ENCODE measurements at places on chromosomes 4 and X.

- no peak for DNase-seq
Measured at GRCh38 chr4:115334736-115335411, 221.5 kb upstream of the NDST4 start.

DNA sequence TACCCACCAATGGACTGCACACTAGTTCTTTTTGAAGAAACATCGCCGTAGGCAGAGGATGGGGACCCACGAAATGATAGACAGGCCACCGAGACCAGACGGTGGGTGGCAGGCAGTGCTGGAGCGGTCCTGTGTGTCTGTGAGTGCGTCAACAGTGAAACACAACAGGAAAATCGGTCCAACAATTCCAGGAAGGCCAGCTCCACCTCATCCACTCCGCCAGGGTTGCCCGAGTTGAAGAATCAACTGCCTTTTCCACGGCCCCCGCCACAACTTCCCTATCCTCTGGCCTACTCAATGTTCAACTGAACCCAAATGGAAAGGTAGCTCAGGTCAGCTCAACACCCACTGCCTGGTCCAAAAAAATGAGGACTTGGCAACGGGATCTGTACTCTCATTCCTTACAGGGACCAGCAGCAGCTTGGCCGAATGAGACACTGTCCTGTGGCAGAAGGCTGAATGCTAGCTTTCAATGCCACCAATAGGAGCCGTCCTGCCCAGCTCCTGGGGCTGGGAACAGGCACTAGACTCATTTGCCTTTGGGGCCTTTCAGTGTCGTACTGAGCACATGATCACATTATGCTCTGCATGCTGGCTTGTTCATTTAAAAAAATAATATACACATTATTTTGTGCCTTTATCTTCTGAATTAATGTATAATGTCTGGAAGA is 43.5 kb downstream of the MID1 start:
- no peak for DNase-seq

- DNase-seq: no peak
Measured at GRCh38 chrX:110066488-110067225, 63.7 kb downstream of the TMEM164 start.

GRCh38 chr4:26434030-26434639 is 56.1 kb downstream of the CCKAR start:
- DNase-seq: no peak

GRCh38 chrX:107454302-107454701 is 4.8 kb downstream of the FRMPD3 start:
- DNase-seq: no peak

DNA sequence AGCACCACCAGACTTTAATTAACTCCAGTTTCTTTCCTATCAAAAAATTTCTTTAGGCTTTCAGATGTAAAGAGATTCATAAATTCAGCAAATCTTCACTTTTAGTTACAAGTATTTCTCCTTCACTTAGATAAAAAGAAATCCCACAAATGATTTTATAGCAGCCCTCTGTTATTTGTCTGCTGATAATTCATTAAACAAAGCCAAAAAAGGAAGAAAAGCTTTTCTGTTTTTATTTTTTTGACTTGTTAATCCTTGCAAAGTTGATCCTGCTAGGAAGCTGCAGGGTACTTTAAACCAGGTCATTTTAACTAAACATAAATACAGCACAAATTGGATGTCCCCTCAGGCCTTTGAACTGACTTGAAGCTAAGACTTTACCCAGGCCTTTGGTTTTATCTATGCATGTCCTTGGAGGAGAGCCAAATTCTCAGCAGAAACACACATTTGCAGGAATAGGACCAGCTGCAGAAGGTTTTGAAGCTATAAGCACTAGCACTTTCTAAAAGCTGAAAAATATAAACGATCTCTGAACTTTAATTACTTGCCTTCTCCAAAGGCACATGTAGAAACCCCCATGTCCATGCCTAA is 57.5 kb downstream of the PCDH18 start:
- no peak for DNase-seq

DNA sequence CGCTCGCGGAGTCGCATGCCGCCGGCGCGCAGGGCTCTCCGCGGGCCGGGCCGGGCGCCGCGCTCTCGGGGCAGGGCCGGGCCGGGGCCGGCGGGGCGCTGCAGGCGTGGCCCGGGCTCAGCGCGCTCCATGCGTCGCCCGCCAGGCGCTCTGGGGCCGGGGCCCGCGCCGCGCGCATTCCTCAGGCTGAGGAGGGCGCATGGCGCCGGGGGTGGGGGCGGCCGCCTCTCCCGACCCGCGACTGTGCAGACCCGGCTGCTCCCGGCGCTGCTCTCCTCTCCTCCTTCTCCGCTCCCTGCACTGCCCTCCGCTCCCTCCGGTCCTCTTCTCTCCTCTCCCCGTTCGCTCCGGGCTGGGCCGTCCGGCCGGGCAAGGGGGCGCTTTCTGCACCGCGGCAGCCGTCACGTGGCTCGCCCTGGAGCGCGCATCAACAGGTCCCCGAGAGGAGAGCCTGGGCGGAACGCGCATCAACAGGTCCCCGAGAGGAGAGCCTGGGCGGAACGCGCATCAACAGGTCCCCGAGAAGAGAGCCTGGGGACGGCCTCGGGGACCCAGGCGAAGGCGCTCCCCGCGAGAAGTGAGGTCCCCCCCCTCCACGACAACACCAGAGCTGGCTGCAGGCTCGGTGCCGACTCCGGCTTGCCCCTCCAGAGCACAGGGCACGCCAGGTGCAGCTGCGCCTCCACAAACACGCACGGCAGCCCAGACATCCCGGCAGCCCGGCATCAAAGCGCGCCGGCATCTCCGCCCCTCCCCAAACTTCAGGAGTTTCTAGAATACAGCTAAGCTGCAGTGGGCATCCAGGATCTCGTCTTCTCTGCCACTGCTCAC is 12.9 kb downstream of the PPP2R3B start:
- no peak for DNase-seq

DNA sequence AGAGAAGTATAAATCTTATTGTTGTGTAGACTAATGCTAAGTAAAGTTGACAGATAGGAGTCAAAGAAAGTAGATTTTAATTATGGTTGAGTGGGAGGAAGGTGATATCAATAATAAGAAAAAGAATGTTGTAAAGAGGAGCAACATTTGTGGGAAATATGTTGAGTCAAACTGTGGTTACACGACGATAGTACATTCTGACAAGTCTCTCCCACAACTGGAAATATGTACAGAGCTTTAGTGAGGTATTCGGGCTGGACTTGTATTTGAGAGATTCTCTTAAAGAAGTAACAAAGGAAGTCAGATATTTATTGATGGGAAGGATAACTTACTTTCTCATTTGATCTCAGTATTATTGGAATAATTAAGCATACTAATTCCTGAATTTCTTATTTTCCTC is 525.3 kb upstream of the MAGEB2 start:
- DNase-seq: no peak

DNA sequence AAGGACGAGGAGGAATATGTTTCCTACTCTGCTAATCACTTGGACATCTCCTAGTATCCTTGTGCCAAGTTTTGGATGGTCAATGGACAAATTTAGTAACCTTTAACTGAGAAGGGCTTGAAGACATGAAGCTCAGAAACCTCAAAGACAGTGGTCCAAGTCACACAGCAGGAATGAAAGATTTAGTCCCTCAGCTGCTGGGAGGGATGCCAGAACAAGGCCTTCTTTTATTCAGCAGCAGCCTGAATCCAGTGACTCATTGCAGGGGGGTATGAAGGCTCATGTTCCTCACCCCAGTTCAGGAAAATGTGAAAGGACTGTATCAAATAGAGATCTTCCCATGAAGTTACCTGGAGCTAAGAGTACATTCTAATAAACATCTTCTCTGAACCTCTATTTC is 214.9 kb upstream of the UGT8 start:
- no peak for DNase-seq

GRCh38 chr4:63663870-63664269 is 745.4 kb downstream of the TECRL start:
- DNase-seq: no peak

All from GM19239 (cell line).